IMR-90 (cell line): ENCODE measurements at places on chromosomes 16 and 17.

- DNase-seq, result no peak
Measured at GRCh38 chr16:64122177-64122576, 999.7 kb downstream of the CDH11 start.

DNA sequence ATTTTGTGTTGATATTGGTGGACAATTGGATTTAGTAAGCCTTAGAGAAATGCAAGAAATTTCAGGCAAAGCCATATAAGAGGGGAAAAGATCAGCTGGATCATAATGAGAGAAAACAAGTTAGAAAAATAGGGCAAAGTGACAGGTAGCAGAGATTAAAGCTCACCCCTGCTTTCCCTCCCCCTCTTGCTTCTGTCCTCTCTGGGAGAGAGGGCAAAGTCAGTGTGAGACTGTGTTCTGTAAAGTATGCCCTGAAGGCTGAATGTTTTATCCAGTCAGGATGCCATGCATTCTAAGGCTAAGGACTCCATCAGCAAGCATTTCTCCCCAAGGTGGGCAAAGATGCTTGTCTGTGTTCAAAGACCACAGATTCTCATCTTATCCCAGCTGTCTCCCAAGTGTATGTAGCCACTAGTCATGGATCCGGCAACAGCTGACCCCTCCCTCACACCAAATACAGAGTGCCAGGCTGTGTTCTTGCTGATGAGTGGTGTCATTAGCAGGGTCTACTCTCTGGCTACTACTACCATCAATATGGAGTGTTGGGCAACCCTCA is 136.2 kb upstream of the DNAH9 start:
- no peak for DNase-seq

GRCh38 chr17:5947701-5948180 is 122.4 kb upstream of the WSCD1 start:
- no peak for DNase-seq

GRCh38 chr16:2386990-2387389 is 42.3 kb upstream of the CCNF start:
- no peak for DNase-seq

DNA sequence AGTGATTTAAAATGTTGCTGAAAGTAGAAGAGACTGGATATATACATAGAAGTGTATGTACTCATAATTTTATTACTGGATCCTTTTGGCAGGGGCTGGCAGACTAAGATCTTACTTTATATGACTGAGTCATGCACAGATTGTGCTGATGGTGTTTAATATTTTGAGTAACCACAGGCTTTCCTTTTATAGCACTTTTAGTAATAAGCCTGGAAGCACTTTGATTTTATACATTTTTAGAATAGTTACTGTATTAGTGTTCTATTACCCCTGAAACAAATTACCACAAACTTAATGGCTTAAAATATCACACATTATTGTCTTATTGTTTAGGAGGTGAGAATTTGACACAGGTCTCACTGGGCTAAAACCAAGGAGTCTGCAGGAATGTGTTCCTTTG is 113.4 kb upstream of the CDH8 start:
- DNase-seq, result no peak

GRCh38 chr16:68247400-68247799 is 2.2 kb downstream of the PLA2G15 start:
- DNase-seq, result no peak

- peak; percentile 50 for DNase-seq
Measured at GRCh38 chr17:31674305-31674704, 184.7 kb downstream of the COPRS start.

DNA sequence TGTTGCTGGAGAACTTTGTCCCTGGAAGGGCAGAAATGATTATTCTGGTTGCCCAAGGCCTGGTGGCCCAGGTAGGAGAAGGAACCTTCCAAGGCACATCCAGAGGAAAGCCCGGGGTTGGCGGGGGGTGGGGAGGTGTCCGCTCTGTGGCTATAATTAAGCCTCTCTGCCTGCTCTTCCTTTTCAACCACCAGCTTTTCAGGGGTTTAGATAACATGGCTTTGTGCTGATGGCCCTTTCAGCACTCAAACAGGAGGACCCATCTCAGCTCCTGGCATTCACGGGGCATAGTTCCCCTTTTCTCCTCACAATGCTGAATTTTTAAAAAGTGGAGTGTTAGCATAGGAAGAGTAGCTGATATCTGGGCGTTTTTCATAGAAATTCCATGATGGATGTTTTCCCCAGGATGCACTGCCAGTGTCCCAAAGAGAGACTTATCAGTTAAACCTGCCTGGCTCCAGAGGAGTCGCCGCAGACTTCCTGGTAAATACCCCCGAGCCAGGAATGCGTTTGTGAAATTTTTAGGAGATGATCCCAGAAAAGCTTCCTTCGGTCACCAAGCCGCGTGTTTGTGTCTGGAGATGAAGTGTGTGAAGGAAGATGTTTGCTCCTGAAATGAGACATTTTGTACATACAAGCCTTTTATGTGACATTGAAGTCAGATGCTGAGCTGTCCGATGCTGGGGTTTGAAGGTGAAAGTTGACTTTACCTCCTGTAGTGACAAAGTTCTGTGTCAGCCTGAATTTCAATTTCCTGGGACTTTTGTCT is 188.5 kb downstream of the MSI2 start:
- no peak for DNase-seq

DNA sequence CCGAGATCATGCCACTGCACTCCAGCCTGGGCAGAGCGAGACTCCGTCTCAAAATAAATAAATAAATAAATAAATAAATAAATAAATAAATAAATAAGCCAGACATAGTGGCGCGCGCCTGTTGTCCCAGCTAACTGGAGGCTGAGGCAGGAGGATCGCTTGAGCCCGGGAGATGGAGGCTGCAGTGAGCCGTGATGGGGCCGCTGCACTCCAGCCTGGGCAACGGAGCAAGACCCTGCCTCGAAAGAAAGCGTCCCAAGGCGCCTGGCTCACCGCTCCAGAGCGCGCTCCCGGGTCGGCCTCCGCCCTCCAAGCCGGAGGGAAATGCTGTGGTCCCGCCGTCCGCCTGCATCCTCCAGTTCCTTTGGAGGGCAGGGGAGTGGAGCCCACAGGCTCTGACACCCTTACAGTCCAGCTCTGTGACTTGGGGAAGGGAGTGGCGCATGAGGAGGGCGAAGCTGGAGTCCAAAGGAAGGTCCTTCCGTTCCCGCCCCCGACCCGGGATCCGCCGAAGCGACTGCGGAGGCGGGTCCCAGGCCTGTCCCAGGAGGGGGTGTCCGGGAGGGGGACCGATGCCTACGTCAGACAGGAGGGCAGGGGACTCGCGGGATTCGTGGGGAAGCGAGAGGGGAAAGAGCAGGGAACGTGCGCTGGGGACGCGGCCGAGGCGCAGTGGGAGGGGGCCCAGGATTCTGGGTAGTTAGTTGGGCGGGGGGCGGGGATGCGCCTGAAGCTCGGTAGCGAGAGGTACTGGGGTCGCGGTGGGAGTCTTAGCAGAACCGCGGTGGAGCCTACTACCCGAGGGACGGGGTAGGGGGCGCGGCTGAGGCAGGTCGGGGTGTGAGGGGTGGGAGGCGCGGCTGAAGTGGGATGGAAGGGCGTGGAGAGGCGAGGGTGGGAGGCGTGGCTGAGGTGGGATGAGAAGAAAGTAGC is 8.4 kb upstream of the TRPV2 start:
- no peak for DNase-seq

- peak; percentile 84 for DNase-seq
Measured at GRCh38 chr16:9119795-9120194, 28.4 kb downstream of the HAPSTR1 start.

DNA sequence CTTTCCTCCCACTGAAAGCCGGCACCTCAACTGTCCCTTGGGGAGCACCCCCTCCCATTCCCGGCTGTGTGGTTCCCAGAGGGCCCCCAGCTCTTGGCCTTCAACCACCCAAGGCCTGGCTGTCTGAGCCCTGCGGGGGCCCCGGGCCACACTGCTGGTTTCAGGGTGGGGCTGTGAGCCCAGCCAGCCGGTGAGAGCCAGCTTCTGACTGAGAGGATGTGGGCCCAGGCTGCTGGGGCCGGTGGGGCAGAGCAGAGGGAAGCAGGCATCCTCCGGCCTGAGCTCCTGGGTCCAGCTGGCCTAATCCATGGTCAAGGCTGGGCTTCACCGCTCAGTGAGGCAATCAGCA is 875 bp upstream of the LGALS3BP start:
- no peak for DNase-seq
